ENCODE measurements at places on chromosomes 1 and 21.

DNA sequence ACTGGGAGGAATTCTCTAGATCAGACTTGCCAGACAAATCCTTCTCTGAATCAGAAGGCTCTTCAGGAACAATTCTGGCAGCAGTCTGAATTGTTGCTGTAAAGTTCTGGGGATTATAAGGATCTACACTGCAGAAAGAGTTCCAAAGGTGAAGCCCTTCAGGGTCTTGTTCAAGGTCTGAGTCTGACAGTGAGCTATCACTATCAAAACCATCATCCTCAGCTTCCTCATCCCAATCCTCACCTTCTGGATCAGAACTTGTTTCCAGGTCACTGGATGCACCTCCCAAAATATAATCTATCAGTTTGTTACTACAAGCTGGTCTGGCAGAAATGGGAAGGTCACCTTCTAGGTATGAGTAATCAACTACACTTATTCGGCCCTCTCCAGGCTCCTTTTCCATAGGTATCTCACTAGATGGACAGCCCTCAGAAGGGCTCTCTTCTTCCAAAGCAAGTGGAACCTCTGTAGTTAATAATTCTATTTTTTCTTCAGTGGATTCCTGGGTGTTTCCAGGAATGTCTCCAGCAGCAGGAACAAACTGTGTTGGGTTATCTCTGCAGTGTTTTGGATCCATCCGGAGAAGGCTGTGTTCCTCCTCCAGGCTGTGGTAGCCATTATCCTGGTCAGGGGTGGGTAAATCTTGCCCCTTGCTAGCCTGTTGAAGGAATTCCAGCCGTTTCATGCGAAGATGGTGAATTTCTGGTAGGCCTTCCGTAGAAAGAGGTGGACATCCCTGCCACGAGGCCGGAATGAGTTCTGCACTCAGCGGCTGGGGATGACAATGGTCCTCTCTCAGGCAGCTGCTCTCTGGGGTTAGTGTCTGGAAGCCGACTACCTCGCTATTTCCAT lies 1.6 kb downstream of the PPP1R15B start:
- DNase-seq, result no peak

DNA sequence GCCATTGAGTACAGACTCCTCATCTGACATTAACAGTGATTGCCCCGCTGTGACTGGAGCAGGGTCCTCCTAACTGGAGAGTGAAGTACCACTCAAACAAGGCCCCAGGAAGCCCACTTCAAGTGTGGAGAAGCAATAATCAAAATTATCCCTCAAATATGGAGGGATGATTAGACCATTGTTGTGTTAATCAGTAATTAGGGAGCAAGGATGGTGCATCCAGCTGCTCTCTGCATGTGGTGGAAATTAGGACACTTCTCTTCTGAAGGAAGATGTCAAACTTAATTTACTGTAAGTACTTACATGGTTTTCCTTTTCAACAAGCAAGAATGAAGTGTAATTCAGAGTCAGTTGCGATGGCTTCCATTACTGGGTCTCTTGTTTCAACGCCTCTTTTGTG lies 3.4 kb upstream of the ZP4 start:
- DNase-seq, result no peak

DNA sequence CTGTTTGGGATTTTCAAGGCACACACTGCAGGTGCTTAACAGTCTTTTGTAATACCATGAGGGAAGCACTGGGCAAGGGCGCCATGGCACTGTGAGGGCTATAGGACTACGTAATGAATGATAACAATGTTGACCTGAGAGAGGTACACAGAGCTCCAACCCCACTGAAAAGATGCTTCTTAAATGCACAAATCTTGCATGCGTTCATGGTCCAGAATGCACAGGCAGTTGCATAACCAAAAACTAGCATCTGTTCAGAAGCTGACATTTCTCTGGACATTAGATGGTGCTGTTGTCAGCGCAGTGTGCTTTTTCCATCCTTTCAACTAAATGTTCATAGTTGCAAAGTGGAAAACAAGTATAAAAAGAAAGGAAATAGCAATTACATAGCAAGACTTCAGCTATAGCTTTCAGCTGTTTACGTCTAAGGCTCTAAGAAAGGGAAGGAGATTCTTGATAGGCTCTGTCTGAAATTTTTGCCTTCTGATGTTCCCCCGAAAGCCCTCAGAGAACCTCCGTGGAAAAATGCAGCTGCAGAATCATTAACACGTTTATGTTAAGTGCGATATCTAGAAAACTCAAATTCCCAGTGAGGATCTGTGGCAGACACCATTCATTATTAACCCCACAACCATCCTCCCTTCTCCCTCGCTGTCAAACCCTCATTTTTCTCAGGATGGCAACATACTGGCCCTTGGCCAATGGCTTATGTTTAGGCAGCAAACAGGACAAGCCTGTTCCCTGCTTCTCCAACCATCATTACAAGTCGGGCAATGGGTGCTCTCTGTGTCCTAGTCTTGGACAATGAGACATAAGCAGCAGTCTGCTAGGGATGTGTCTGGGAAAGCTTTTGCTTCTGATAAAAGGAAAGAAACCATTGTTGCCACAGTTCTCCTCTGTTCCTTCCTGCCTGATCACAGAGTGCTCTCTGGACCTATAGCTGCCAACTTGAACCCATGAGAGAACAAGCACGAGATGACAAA lies 8.2 kb upstream of the TARBP1 start:
- DNase-seq, result no peak

DNA sequence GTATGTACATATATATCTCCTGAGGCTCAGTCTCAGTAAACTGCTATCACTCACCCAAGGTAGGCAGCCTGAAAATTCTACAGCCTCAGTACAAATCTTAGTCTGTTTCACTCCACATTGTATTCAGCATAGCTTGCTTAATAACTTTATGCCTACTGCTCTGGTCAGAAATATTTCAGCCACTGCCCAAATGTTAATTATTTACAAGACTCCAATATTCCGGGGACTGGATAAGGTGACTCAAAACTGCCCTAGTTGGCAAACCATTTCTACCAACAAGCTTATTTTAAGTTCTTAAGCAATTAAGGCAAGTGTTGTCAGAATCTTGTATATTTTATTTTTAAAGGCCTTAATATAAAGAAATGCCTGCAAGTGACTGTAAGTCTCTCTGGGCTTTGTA lies 114.8 kb downstream of the LRRIQ3 start:
- DNase-seq, result no peak

- DNase-seq, result no peak
Measured at GRCh38 chr1:198519639-198520501, 20.6 kb downstream of the ATP6V1G3 start.

DNA sequence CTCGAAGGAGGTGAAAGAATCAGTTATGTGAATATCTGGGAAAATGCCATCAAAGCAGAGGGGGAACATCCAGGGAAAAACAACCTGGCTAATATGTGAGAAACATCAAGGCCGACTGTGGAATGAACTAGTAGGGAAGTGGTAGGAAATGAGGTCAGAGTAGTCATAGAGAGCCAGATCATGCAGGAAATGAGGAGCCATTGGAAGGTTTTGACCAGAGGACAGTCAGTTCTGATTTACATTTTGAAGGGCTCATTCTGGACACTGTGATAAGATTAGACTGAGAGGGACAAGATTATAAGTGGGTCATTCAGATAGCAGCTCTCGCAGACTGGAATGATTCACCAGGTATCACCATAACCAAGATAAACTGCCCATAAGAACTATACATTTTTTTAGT lies 63.7 kb downstream of the SYT14 start:
- DNase-seq, result no peak

DNA sequence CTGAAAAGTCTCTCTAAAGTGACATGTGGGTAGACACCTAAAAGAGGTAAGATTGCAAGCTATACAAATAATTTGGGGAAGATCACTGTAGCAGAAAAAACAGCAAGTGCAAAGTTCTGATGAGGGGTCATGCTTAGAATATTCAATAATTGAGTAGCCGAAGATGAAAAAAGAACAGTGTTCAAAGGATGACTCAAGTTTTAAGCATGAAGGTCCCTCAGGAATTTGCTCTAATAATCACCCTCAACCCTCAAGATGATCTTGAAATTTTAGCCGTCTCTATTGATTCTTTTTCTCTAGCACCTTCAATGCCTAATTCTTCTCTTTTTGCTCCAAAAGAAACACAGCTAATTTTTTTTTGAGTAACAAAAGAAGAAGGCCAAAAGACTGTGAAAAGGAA lies 190.6 kb upstream of the ZNHIT6 start:
- no peak for DNase-seq

All from activated T-helper 1 cell treated with Interleukin-2 at 50 U/mL for 16 hours (primary cell).